ENCODE measurements at places on chromosomes 12 and 14.
A peak's percentile ranks its signal among the peaks of the same experiment; 100 is the strongest.

GRCh38 chr14:97387252-97387874 lies 590.2 kb downstream of the VRK1 start:
- DNase-seq: no peak

GRCh38 chr12:105041186-105041585 lies 43.1 kb downstream of the ALDH1L2 start:
- DNase-seq: no peak

- DNase-seq: no peak
Measured at GRCh38 chr12:16586350-16587109, 19.4 kb downstream of the LMO3 start.

DNA sequence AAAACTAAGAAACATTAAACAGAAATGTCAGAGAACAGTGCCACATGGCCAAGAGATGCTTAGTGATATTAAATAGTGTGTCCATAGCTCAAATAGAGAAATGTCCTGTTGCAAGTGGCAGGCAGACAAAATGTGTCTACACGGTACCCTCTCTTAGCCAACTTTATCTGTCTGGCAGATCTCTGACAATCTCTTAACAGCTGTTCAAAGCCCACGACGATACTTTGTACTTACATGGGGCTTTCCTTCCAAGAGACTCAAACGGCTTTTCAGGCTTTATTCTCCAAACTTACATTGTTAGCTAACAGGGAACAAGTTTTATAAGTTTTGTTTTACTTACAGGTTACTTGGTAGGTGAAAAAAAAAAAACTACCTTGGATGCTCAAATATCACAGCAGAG lies 45.6 kb downstream of the ARMH4 start:
- DNase-seq: no peak

- DNase-seq: peak; percentile 41
Measured at GRCh38 chr12:116599285-116600136, 40.3 kb downstream of the MAP1LC3B2 start.

- no peak for DNase-seq
Measured at GRCh38 chr14:38629412-38629811, 373.5 kb upstream of the CLEC14A start.

DNA sequence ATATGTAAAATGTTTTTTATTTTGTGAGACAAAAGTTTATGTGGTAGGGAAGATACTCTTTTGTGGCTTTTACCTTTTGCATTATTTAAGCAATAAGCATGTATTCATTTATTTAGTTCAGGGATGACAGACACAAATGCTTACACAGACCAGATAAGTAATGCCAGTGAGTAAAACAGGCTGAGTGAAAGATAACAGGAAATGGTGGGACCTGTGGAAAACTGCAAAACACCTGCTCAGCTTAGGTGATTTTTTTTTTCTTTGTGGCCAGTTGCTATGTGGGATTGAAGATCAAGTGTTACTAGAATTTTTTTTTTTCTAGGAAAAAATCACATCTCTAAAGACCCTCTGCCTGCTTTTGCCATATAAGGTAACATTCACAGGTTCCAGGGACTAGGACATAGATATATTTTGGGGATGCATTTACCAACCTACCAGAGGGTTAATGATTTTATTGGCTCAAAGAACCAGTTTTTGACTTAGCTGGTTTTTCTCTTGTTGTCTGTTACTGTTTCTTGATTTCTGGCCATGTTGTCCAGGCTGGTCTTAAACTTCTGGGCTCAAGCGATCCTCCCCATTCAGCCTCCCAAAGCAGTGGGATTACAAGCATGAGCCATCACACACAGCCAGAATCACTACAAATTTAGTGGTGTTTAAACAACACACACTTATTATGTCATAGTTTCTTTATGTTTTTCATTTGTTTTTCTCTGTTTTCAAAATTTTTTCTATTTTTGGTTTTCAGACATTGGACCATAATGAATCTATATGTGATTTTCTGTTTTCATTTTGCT lies 9.8 kb downstream of the PSMA6 start:
- no peak for DNase-seq

GRCh38 chr14:22541721-22542120 lies 47.3 kb downstream of the DAD1 start:
- DNase-seq: no peak

DNA sequence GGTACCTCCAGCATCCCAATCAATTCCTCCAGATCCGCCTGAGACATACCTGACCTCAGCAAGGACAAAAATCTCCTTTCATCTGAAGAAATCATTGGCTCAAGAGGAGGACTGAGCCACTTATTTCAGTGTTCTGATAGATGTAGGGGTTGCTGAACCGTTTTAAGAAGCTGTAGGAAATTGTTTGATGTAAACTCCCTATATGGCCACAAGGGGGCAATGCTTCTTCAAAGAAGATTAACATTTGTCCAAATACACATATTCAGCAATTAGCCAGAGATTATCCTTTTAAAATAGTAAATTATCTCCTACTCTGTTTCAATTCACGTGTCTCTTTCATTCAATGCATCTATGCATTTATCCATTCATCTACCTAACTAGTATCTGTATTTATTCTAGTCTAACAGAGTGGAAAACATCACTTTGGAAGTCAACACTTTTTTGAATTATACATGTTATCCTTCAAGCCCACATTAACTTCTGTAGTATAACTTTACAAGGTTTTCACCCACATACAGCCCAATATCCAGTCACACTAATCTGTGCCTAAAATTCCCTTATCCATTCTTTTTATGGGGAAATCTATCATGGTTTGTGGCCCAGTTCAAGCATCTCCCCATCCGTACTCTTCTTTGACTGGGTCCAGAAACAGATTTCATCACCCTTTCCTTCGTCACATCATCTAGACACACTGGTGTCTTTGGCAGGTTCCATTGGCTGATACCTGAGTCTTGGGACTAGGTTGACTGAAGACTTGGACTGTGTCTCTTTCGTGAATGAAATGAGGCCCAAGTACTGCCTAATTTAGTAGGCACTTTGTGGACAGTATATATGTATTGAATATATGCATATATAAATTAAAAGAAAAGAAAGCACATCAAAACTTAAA lies 411.0 kb upstream of the OR4E1 start:
- DNase-seq: peak; percentile 34

GRCh38 chr12:33813536-33813935 lies 208.8 kb upstream of the ALG10 start:
- DNase-seq: no peak

DNA sequence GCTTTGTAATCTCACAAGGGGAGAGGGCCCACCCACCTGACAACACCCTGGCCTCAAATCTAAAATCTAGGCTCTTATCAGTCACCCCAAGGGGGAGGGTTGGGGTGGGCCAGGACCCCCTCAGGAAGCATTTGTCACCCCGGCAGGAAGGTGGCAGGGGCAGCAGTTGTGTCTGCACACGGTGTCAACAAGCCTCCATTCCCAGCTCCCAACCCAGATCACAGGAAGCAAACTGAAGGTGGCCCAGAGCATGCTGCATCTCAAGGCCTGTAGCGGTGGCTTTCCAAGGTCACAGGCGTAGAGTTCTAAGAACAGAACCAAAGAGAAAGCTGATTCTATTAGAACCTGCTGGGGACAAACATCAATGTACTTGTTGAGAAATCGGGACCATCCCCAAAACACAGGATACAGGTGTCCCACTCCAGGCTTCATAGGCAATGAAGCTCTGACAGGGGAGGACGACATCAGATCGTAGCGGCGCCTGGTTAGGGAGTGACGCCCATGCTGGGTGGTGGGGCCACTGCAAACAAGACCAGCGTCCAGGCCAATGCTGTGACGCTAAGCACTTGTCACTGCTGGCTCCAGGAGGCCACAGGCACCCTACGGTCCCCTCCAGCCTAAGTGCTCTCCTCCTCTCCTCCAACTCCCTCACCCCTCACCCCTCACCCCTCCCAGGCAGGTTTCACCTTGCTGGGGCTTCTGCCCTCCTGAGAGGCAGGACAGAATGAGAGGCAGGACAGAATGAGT lies 52.9 kb downstream of the CCDC88C start:
- no peak for DNase-seq

- DNase-seq: no peak
Measured at GRCh38 chr12:12689647-12690300, 6.2 kb downstream of the GPR19 start.

DNA sequence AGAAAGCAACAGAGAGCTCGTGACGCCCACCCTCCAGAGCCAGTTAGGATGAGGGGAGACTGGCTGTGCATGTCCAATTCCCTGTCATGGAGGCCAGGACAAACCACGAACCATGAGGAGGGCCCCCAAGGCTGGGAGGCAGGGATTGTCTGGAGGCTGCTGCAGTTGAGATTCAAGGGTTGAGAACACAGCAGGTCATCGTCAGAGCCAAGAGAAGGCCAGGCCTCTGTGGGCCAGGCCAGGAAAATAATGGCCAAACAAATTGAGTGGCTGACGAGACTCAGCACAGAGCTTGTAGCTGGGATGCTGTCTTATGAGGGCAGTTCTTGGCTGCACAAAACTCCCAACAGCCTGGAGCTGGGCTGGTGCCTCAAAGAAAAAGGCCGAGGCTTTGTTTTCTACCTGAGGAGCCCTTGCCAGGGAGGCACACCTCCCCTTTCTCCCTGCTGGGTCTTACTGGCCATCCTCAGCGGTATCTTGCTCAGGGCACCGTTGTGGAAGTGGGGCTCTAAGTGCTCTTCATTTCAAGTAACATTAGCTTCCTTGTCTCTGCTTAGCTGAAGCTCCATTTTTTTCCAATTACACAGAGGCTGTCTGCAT lies 665.9 kb downstream of the BCL11B start:
- no peak for DNase-seq

- no peak for DNase-seq
Measured at GRCh38 chr12:47849261-47849660, 29.6 kb upstream of the HDAC7 start.

- DNase-seq: no peak
Measured at GRCh38 chr12:104676636-104677035, 219.9 kb downstream of the CHST11 start.

- no peak for DNase-seq
Measured at GRCh38 chr12:91947459-91947858, 198.2 kb downstream of the BTG1 start.

GRCh38 chr14:49461529-49462401 lies 124.4 kb downstream of the RPS29 start:
- peak; percentile 65 for DNase-seq

DNA sequence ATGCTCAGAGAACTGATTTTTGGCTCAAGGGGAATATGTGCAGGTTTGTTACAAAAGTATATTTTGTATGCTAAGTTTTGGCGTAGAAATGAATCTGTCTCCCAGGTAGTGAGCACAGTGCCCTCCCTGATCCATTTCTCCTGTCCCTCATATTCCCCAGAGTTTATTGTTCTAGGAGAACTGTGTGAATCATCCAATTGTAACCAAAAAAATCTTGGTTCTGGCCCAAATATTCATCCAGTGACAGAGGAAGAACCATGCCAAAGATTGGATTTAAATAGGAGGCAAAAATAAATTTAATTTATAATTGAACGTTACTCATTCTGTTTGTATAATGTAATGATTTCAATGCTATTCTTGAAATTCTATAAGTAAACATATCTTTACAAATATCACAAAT lies 4.8 kb downstream of the CATSPERB start:
- DNase-seq: no peak

DNA sequence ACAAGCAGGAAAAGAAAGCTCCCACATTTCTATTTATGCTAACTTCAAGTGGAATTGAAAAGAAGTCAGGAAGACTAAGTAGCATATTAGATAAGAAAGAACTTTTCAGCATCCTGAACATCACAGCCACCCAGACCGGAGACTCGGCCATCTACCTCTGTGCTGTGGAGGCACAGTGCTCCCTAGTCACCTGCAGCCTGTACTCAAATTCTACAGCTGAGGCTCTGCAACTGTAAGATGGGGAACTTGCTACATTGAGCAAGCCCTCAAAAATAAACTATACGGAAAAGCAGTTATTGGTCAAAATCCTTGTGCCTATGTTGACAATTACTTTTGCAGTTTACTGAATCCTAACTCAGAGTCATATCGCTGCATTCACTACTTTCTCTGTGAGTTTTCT lies 361.9 kb downstream of the DAD1 start:
- no peak for DNase-seq

- no peak for DNase-seq
Measured at GRCh38 chr12:14972816-14973215, at the start of gene PDE6H. Gene PDE6H (plus strand): TSS chr12:14973042. CDS start chr12:14978013, 4,971 bp downstream.

DNA sequence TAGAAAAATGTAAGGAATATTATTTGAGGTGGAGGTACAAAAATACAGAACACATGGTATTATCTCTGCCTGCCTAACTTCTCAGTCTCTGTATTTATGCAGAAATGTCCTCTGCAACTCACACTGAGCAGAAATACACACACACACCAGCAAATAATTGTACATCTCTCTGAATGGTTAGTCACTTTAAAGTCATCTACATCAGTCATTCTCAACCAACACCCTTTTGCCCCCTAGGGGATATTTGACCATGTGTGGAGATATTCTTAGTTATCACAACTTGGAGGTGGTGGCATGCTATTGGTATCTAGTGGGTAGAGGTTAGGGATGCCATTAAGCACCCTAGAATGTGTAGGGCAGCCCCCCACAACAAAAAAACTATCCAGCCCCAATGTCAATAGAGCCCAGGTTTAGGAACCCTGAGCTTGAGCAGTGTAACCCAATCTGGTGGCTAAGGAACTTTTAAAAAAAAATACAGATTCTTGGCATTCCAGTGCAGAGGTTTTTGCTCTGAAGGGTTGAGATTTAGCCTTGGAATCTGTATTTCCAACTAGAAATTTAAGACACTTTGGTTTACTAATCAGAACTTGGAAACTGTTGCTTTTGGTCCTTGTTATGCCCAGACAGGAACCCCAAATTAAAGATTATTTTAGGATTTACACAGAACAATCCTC lies 183.8 kb downstream of the TBX5 start:
- no peak for DNase-seq

- DNase-seq: no peak
Measured at GRCh38 chr14:93035917-93036651, 79.6 kb downstream of the ITPK1 start.

- DNase-seq: no peak
Measured at GRCh38 chr14:55762595-55763232, 182.7 kb downstream of the KTN1 start.

DNA sequence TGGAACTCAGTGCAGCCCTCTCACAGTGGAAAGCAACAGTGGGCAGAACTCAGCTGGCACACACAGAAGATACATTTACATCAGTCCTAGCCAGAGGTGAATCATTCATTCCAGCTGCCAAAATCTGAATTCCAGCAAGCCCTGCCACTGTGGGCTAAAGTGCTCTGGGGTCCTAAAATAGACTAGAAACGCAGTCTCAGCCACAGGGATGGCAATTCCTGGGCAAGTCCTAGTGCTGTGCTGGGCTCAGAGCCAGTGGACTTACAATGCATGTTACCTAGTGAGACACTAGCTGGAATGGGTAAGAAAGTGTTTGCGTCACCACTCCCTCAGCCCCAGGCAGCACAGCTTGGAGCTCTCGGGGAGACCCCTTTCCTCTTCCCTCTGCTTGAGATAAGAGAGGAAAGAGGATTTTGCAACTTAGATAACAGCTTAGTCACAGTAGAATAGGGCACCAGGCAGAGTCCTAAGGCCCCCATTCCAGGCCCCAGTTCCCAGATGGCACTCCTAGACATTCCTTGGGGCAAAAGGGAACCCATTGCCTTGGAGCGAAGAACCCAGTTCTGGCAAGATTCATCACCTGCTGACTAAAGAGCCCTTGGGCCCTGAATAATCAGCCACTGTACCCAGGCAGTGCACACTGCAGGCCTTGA lies 592.9 kb downstream of the FSCB start:
- no peak for DNase-seq
